ENCODE measurements at places on chromosomes 1 and 21.

- DNase-seq = peak; percentile 74
Measured at GRCh38 chr1:66725885-66726665, 26.2 kb upstream of the DYNLT5 start.

DNA sequence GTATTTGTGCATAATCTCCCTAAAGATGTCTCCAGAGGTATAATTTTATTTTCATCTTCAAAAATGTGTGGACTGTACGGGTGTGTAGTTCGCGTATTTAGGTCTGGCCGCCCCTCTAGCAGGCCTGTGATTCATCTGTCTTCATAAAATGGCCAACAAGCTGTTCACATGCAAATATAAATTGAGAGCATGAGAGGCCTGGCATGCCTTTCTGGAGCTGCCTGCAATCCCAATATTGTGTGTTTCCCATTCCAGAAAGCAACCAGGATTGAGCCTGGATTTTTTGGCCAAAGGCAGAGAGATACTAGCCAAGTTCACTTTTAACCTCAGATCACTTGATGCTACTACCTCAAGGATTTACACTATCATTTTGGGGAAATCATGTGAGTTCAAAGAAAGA, 197.2 kb downstream of the NFIA start:
- DNase-seq = no peak

DNA sequence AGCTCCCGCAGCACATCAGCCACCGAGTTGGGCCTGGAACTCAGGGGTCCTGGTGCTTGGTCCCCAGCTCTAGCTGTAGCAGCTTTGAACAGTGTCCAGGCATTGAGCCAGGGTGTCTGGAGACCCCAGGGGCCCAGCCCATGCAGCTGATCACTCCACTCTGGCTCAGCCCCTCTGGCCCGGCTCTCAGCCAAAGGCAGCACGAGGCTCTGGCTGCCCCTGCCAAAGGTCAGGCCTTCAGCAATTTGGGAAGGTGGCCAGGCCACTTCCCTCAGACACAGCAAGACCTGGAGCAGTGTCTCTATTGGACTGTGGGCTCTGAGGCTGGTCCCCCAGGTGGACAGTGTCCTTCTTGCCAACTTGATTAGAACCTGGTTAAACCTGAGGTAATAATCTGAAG, 34.4 kb upstream of the RNF19B start:
- no peak for DNase-seq

DNA sequence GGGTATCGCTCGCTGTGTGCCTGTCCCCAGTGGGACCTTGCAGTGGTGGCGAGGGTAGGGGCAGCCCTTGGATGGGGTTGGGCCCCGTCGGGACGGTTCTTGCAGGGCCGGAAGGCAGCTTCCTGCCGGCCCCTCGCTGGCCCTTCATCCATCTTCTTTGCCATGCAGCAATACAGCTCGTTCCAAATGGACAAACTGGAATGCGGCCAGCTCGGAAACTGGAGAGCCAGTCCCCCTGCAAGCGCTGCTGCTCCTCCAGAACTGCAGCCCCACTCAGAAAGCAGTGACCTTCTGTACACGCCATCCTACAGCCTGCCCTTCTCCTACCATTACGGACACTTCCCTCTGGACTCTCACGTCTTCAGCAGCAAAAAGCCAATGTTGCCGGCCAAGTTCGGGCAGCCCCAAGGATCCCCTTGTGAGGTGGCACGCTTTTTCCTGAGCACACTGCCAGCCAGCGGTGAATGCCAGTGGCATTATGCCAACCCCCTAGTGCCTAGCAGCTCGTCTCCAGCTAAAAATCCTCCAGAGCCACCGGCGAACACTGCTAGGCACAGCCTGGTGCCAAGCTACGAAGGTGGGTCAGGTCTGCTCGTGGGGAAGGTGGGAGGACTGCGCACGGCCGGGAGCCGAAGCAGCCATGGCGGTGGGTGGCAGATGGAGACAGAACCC, 45.8 kb downstream of the SIM2 start:
- DNase-seq = no peak

- DNase-seq = no peak
Measured at GRCh38 chr1:5911871-5912271, 80.4 kb downstream of the NPHP4 start.

DNA sequence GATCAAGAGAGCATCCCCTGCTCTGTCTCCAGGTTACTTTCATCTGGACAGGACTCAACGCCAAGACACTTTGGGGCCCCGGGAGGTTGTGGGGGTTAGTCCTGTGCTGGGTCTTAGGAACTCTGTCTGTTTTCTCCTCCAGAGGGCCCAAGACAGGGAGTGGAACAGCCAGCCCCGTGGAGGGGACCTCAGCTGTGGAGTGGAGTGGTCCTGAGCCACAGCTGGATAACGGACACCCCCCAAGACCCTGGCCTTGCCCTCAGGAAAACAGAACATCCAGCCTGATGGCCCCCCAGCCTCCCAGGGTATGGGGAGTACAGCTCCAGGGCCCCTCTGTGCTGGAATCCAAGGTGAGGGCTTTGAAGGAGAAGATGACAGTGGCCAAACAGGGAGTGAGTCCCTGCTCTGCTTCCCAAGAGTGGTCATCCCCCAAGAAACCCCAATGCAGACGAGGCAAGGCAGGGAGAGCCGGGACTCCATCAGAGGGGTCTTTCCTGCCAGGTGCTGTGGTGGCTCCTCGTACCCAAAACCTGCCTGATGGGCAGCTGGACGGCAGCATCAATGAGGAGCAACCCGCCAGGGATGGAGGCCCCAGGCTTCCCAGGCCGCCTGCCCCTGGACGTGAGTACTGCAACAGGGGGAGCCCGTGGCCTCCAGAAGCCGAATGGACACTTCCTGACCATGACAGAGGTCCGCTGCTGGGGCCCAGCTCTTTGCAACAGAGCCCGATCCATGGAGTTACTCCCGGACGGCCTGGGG, 3.5 kb downstream of the KIAA1614 start:
- DNase-seq = no peak

DNA sequence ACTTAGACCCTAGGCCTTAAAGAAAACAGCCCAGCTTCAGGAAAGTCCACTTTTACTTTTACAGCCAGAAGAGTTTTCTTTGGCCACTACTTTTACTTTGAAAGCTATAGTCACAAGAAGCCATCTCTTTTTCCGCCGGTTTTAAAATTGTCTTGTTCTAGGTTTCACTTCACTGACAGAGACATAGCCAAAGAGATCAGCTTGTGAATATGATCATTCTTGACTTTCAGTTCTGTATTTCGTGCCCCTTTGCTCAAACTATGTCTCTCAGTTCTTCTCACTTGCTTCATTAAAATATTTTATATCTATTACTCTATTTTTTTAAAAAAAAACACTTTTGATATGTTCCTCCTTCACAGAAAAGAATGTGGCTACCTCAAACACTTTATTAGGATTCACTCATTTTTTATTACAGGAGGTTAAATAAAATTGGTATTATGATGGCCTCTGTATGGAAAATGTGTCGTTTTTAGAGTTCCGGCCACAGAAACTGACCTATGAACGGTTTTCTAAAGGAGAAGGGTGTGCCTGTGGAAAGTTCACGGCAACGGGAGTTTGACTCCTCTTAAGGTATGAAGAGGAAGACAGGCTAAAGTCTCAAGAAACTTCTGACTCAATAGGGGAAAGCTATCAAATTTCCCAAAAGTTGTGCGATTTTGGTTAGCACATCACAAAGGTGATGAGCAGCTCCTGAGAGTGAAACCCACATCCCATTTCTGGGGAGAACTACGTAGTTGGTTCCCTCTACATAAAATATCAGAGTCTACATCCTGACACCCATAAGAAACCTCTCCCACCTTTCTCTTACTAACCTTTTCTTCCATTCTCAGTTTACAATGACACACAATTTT, 1.2 kb downstream of the MCOLN2 start:
- no peak for DNase-seq

- DNase-seq = no peak
Measured at GRCh38 chr1:206557636-206558473, 50.5 kb downstream of the RASSF5 start.

- no peak for DNase-seq
Measured at GRCh38 chr1:179969962-179970361, 15.4 kb downstream of the CEP350 start.

GRCh38 chr1:181783208-181783607, 278.3 kb downstream of the ZNF648 start:
- DNase-seq = no peak

- DNase-seq = no peak
Measured at GRCh38 chr1:98709906-98710305, 48.4 kb downstream of the SNX7 start.

DNA sequence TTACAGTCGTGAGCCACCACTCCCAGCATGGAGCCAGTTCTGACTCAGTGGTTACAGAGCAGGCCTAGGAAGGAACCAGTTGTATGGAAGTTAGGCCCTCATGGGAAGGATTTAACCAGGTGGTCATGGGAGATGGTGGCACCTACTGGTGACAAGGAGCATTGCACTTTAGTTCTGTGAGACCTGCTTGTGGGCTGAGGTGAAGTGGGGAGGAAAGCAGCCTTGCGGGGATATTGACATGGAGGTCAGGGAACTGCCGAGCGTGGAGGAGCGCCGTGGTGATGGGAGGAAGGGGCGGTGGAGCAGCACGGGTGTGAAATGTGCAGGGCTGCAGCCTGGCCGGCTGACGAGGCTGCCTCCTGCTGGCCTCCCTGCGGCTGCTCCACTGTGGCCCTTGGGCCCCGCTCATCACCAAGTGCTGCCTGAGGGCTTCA, 100.4 kb downstream of the GALNT2 start:
- no peak for DNase-seq

DNA sequence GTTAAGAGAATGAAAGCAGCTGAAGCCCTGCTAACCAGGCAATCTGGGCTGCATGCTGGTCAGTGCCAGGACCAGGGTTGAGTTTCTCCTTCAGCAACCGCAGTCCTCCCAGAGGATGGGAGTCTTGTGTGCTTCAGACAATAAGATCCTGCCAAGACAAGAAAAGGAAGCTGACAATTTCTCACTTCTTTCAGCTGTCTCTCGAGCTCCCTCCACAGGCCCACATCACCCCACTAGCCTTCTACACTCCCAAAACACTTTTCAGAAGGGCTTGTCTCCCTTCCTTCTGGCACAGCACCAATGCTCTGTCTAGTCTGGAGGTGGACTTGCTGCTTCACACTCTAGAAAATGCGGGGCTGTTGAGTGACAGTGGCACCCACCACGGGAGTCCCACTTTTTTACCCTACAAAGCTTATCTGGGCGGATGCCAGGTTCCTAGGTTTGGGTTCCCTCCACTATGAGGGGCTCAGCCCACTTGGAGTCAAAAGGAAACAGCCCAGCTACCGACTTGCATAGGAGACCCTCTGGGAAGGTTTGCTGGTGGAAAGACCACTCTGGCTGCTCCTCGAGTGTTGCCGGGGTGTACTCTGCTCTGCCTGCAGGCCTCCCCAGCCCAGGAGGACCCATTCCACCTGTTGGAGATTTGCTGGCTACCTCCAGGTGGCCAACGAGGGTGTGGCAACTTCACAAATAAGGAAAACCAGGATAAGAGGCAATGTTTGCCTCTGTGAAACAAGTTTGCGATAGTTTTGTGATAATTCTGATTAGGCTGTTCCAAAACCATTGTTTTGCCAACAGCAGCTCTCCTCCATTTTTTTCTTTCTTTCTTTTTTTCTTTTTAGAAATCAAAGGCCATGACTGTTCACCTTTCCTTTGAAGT, 68.9 kb downstream of the TENT5C start:
- no peak for DNase-seq

GRCh38 chr1:223780318-223780717, 65.4 kb downstream of the TP53BP2 start:
- no peak for DNase-seq

- DNase-seq = no peak
Measured at GRCh38 chr1:88098881-88099280, 585.2 kb upstream of the PKN2 start.

- no peak for DNase-seq
Measured at GRCh38 chr21:31514598-31514997, 144.9 kb upstream of the SOD1 start.

DNA sequence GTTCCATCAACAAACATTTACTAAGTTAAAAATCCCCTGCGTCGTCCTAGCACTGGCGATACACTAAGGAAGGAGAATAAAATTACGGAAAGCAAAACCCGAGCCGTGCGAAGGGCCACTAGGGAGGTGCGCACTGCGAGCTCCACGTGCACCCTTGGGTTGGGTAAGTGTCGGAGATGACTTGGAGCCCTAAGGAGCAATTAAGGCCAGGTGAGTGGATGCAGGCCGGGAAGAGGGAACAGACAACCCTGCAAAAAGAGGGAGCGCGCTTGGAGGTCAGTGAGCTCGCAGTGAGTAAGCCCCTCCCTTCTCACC, 704 bp downstream of the WDR4 start:
- no peak for DNase-seq

Data from amniotic stem cell (primary cell).